Fibroblast of villous mesenchyme (primary cell): ENCODE measurements at places on chromosomes 1 and 21. TPM values are rescaled to one million over a fixed set of nuclear protein-coding genes. Genes with fewer than 3 reads are reported as not detected.

DNA sequence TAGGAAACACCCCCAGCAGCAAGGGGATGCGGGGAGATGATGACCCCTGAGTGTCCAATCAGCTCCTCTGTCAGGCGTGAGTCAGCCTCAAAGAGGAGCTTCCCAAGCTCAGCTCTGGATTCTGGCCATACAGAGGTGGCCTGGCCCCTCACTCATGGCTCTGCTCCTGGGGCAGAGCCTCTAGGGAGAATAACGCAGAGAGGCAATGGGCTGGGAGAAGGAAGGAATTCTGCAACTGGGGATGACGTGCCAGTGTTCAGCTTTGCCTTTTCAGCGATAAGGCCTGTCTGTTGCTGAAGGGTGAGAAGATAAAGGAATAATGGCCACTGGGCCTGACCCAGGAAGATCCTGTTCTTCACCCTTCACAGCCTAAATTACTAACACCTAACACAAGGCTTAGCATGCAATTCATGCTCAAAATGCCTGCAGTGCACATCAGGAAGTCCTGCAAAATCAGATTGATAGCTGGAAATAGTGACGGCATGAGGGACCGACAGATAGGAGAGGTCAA, 92.2 kb downstream of the TBX19 start:
- no peak for DNase-seq

- DNase-seq: peak; percentile 21
Observed at GRCh38 chr1:111154021-111154999, 14.3 kb downstream of the CEPT1 start.

DNA sequence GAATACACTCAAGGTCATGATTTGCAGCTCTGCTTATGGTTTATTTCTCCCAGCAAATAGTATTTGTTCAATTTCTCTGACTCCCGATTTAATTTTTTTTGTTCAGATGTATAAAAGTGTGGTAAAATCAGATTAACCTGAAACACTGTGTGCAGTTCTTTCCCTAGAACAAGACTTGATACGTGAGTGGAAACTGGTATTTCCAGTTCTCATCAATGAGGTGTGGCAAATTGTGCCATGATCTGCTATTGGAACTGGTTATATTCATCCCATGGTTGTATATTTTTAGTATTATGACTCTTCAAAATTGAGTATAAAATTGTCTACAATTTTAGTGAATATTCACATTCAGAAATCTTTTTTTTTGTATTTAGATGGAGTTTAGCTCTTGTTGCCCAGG, 76.8 kb upstream of the IVNS1ABP start:
- no peak for DNase-seq

RASSF5 gene
- total RNA-seq: 0.86 and 1.6 TPM in 2 replicates

SV2A gene
- total RNA-seq: 19.4 and 25.8 TPM in 2 replicates
